Right lobe of liver (tissue), 6 donors: ENCODE measurements at places on chromosomes 7 and 10. TPM values are rescaled to one million over a fixed set of nuclear protein-coding genes. Genes with fewer than 3 reads are reported as not detected.

- H3K36me3 ChIP-seq = no peaks in the 10 kb centered on the region
- H3K4me3 ChIP-seq = no peak overlapping the region
- DNase-seq = no peak
- H3K27me3 ChIP-seq = no peaks in the 10 kb centered on the region
- peaks cover 46% of the 10 kb centered on the region for H3K4me1 ChIP-seq
Observed at GRCh38 chr7:74481458-74482196, 27.9 kb downstream of the GTF2IRD1 start.

DNA sequence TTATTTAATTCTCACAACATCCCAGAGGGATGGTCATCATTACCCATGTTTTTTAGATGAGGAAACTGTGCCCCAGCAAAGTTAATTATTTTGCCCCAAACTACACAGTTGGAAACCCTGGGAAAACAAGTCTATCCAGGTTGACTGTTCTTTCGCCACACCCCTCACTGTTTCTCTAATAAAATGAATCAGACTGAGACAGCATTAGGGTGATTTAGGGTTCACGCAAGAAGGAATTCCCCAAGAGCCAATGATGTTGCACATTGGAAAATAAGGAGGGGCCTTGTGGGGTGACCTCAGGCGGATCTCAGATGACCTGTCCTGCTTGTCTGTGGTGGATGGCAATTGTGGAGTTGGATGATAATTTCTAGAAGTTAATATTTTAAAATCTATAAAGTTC is 135.7 kb upstream of the TBX20 start:
- H3K4me1 ChIP-seq = no peaks in the 10 kb centered on the region
- no peaks in the 10 kb centered on the region for H3K27me3 ChIP-seq
- no peak overlapping the region for H3K4me3 ChIP-seq
- H3K36me3 ChIP-seq = no peaks in the 10 kb centered on the region
- H3K27ac ChIP-seq = no peak overlapping the region

GRCh38 chr10:92891885-92892690 is 43.8 kb downstream of the EXOC6 start:
- no peak overlapping the region for H3K4me3 ChIP-seq
- no peak overlapping the region for H3K27ac ChIP-seq
- peak; percentile 85 for DNase-seq
- H3K4me1 ChIP-seq = peaks cover 11% of the 10 kb centered on the region
- no peaks in the 10 kb centered on the region for H3K27me3 ChIP-seq

- H3K4me1 ChIP-seq = no peaks in the 10 kb centered on the region
- no peaks in the 10 kb centered on the region for H3K27me3 ChIP-seq
- no peak overlapping the region for H3K4me3 ChIP-seq
- no peak for DNase-seq
- no peak overlapping the region for H3K27ac ChIP-seq
Observed at GRCh38 chr7:158525648-158526484, 61.8 kb downstream of the PTPRN2 start.

DNA sequence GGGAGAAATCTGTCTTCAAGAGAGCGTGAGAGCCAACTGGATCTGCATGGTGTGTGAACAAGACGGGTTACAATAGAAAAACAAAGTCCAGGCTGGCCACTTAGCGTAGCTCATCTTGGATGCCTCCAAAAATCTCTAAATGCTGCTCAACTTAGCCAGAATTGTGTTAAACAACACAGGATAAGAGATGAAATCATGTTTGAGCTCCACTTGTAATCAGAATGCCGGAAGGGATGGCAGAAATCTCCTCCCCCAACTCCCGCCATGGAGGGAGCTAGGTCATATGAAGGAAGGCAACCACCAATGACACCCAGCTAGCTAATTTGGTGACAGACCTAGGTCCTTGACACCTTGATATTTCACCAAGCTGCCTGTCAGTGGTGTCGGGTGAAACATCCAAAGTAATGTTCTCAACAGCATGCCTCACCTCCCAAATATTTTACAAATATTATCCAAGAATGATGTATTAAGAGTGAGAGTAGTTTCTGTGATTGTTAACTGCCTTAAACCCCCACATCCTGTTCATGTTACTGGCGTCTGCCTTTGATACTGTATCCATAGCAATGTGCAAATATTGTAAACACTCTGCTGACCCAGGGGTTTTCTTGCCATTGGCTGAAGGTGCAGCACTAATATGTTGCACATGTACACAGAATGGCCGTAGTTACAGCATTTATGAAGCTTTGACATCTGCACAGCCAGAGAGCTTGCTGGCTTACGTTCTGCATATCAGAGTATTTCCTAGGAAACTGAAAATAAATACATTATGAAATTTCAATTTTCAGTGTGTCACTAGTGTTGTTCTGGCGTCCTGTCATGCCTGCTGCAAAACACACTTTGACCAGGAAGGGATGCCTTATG is 25.8 kb downstream of the TMEM254 start:
- H3K36me3 ChIP-seq = no peaks in the 10 kb centered on the region
- DNase-seq = no peak
- no peak overlapping the region for H3K27ac ChIP-seq
- no peaks in the 10 kb centered on the region for H3K4me1 ChIP-seq
- no peaks in the 10 kb centered on the region for H3K27me3 ChIP-seq
- H3K4me3 ChIP-seq = no peak overlapping the region

The HOXA9 gene
- total RNA-seq = 0.09 TPM

The ZNF425 gene
- total RNA-seq = 0.56 TPM
